ENCODE measurements at places on chromosomes 3 and 15.

- DNase-seq: no peak
Measured at GRCh38 chr3:156693166-156693565, 18.8 kb downstream of the TIPARP start.

DNA sequence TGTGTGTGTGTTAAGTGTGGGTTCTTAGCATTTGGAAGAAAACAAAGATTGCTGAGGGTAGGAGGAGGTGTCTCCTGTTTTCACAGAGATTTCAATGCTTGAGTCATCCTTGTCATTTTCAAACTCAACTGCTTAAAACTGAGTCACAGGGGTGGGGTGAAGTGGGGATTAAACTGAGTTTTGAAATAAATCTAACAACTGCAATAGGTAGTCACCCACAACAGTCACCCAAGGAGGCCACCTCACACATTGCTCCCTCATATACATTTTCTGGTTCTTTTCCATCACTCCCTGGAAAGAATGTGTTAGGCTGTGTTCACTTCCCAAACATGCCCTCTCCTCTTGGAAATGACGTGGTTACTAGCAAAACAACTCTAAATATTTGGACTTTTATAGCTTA, 187.7 kb upstream of the CMC1 start:
- no peak for DNase-seq

- peak; percentile 73 for DNase-seq
Measured at GRCh38 chr3:23055733-23056376, 147.3 kb upstream of the UBE2E2 start.

- DNase-seq: no peak
Measured at GRCh38 chr3:115685097-115685496, 61.8 kb downstream of the GAP43 start.

DNA sequence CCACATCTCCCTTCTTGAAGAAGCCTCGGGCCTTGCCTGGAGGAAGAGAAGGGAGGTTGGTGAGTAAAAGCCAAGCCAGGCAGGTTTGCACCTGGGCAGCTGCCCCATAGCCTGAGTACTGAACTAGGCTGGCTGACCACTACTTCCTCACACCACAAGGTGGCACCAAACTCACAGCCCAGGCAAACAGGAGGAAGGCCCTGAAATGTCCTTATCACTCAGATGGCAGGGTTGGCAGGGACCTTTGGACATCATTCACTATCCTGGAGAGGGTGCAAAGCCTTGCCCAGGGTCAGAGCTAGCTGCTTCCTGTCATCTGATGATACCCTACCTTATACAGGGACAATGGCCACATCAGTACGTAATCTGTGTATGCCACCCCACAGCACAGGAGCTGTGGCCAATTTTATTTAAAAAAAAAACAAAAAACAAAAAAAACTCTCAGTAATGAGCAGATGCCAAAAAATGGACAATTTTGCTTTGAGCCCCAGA, 2.2 kb upstream of the GRAMD2A start:
- peak; percentile 66 for DNase-seq

DNA sequence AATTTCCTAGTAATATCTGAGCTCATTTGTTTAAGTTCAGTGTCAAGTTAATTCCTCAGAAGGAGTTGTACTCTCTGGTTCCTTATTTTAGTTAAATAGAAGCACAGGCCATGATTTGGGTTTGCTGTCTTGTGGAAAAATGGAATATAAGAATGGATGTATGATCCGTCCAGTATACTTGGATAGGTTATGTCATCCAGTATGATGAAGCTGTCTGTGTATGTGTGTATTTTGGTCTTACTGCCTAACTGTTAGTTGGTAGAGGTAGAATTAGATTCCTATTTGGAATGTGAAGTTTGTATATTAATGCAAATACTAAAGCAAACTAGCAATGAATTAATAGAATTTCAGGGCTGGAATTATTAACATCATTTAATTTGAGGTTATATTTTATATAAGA, 7.9 kb downstream of the KBTBD8 start:
- DNase-seq: no peak

DNA sequence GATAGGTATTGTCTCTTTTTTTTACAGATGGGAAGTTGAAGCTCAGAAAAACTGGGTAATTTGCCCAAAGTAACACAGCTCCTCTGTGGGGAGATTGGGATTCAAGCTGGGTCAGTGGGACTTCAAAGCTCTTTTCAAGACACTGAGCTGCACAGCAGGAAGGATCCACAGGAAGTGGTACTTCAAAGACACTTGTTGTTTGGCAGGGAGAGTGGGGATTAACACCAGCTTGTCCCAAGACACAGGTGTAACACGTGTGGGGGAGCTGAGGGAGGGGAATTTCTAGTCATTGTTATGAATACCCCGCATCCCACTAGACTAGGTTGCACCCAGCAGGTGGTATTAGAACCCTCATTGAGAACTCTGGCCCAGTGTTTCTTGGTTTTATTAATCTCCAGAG, 116.0 kb downstream of the FOXB1 start:
- no peak for DNase-seq

DNA sequence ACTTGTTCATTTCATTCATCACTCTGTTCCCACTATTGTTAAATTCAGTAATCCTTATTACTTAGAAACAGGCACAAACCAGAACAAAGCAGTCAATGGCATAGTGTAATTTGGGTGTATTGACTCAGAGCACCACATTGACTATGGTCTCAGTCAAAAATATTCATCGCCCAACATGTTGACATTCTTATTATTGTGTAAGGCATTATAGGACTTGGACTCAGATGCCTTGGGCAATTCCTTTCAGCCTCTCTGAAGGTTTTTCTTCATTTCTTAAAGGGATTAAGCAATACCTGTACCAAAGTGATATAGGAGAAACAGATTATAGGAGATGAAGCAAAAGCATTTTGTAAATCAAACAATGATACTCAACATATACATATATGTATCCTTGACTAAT, 114.7 kb upstream of the BHLHE40 start:
- no peak for DNase-seq

GRCh38 chr3:74426571-74426970, 187.9 kb downstream of the CNTN3 start:
- no peak for DNase-seq

DNA sequence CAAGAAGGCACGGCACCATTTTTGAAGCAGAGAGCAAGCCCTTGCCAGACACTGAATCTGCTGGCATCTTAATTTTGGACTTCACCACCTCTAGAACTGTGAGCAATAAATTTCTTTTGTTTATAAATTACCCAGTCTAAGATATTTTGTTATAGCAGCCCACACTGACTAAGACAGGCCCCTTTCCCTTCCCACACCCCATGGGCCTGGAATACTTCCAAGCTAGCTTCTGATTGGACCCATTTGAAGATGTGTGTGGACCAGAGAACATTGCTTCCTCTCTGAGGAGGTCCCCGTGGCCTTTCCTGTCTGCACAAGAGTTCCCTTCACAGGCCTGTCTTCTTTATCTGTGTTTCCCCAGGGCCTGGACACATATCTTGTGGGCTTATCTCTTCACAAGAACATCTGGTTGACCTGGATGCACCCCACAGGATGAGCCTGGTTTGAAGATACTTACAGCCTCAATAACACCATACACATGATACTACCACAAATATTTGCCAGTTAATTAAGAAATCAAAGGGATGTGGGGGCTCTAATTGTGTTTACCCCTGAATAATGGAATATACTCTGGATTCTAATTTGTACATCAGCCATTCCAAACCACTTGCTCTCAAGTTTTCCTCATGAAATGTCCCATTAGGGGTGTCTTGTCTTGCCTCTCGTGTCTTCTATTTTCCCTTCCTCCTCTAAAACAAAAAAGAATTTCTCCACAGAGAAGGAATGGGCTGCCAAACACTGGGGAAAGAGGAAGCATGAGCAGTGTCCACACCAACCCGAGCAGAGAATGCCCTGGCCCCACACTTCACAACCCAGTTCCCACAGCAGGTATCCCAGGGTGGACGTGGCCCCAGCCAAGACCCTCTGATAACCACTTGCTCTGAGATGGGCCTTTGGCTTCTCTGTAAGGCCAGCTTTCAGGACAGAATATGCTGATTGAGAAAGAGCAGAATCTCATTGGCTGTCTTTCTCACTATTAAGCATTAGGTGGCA, 42.5 kb downstream of the GLB1 start:
- DNase-seq: no peak

DNA sequence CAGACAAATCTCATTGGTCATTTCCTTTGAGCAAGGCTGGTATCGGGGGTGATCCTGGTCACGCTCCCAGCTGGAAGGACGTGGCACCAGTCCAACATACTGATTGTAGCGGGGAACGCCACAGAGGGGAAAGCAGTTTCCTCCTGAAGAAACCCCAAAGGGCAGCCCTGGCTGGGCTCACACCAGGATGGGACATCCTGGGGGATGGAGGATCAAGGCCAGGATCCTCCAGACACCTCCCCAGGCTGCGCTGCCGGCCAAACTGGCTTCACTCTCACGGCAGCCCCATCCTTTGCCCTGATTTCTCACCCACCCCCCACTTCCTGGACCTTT, 36.6 kb downstream of the MUC20 start:
- DNase-seq: no peak

- no peak for DNase-seq
Measured at GRCh38 chr3:42581400-42581708, 413 bp downstream of the SEC22C start.

DNA sequence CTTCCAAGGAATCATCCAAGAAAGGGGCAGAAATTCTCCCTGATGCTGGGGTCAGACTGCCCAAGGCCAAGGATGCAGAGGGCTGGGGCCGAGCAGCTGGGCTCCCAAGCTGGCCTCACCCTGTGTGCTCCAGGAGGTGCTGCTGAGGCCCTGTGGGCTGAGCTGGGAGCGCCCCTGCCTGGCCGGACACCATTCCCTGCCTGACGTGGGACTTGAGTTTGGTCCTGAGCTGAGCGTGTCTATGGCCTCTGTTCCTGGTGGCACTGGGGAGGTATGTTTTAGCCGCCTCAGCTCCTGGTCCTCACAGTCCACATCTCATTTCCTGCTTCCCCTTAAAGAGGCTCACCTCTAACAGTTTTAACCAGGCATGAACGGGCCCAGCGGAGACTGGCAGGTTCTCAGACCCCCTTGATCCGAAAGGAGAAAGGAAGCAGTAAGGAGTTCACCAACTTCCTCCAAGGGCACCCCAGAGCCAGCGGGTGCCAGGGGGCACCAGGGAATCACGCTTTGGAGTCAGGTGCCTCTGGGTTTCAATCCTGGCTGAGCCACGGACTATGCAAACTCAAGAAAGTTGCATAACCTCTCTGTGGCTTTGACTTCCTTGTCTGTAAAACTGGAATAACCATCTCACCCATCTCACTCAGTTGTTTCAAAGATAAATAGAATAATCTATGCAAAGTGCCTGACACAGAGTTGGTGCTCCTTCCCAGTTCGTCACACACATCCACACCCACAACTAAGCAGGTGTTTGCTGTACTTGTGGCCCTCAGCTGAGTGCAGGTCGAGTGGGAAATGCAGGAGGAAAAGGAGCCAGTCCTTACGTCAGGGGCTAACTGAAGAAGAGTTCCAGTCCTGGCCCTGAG, 48.6 kb downstream of the SLC12A8 start:
- no peak for DNase-seq

DNA sequence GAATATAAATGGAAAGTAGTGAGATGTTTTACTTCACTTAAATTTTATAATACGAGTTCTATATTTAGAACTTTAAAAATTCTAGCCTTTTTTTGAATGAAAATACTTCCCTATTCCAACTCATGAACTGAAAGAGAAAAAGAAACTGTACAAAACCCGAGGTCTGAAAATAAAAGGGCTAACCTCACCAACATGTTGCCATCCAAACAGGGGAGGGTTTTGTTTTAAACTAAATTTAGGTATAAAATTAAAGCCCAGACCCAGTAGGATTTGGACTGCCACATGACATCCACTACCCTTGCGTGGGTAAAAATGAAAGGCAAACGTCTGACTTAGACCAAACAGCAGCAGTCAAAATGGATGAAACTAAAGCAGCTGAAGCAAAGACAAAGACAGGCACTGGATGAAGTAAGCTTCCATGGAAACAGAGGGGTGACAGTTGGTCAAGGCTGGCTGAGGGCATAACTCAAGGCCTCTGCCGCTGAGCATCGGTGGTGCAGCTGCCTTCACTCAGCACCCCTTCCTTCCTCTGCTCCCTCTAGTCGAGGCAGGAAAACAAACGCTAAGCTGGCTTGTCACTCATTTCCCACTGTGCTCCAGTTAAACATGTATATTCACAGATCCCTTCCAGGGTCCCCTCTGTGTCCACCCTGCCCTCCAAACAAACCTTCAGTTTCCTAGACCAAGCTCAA, 58.1 kb downstream of the TM4SF4 start:
- peak; percentile 42 for DNase-seq

GRCh38 chr3:149716984-149717383, 35.3 kb downstream of the COMMD2 start:
- DNase-seq: peak; percentile 15

DNA sequence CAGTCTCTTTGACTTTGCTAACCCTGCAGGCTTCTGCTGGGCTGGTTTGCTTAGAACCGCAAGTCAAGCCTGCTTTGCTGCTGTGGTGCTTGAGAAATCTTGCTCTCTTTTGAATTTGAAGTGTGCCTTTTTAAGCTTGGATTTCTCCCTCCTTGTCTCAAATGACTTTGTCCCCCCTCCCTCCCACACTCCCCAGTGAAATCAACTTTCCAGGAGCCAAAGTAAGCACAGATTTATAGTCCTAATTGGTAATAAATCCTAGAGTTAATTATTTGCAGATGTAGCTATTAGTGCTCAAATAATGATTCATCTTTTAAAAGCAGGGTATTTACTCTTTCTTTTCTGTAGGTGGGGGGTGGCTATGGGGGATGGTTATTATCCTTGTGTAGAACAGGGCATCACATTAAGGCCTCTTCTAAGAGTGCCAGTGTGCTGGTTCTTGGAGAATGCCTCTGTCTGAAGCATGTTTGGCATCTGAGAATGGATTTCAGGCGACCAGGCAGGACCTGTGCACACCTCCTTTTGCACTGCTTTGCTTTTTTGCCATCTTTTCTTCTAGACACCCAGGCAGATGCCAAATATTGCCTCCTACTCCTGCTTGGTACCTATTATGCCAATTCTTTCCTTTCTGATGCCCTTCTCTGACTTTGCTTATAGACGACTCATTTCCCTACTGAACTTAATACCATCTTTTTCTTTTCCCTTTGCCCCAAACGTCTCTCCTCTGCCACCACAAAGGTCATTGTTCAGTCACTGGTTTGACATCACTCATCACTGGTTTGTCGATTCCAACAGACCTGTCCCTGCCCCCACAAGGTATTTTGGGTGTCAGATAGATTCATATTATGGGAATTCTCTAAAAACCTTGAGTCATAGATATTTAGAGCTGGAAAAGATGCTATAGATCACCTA, 50.7 kb downstream of the CLDN11 start:
- DNase-seq: no peak

- DNase-seq: no peak
Measured at GRCh38 chr3:187292631-187293515, 1.3 kb upstream of the MASP1 start.

GRCh38 chr3:150528354-150528797, 17.9 kb downstream of the SERP1 start:
- peak; percentile 14 for DNase-seq

DNA sequence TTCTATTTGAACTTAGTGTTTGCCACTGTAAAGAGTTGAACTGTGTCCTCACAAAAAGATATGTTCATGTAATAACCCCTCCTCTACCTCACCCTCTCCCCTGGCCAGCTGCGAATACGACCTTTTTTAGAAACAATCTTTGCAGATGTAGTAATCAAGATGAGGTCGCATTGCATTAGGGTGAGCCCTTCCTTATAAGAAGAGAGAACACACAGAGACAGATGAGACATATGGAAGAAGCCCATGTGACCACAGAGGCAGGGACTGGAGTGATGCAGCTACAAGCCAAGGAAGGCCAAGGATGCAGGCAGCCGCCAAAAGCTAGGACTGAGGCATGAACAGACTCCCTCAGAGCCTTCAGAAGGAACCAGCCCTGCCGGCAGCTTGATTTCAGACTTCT, 27.6 kb downstream of the GPR176 start:
- DNase-seq: no peak
